ENCODE measurements at places on chromosomes 2 and 18.

DNA sequence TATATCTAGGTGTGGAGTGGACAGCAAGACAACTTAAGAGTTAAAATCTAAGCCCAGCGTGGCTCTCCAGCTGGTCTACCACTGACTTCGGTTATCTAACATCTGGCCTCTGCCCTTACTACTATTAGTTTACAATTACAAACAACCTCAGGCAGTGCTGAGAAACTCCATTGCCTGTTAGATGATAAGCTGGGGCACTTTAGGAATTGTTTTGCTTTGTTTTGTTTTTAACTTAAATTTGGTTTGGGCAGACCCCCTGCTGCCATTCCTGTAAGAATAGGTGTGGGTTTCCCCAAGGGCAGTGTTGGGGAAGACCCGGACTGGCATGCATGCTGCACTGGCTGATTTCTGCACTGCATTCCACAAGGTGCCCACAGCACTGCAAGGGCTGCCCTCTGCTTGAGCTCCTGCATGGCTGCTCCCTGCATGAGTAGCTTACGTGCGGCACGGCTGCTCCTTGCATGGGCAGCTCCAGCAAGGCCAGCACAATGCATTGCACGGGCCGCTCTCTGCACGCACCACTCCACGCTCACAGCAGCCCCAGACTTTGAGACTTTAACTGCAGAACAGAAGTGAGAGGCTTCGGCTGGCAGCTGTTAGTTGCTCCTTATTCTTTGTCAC, 74.2 kb upstream of the SERTAD2 start:
- DNase-seq, result no peak

GRCh38 chr2:46540496-46541331, 61.3 kb downstream of the TMEM247 start:
- peak; percentile 36 for DNase-seq

DNA sequence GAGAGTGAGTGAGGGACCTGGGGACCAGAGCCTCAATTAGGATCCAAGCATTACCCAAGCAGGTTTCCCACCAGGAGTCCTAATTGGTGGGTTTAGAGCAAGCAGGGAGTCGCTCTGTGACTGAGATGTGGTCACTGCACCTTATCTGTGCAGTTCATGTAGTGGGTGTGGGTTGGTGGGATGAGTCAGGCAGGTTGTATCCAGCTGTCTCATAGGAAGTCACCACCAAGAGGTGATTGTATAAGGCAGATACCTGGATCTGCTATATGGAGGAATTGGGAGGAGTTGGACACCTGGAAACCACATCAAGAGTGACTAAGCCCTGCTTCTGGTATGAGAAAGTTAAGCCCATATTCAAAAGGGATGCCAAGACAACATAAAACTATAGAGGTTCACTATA, 106.8 kb downstream of the ARHGAP28 start:
- DNase-seq, result no peak

- no peak for DNase-seq
These were observed 73.0 kb upstream of the COPS8 start for GRCh38 chr2:237012577-237013267.

GRCh38 chr2:240596080-240596460, 9.5 kb downstream of the CAPN10 start:
- no peak for DNase-seq

DNA sequence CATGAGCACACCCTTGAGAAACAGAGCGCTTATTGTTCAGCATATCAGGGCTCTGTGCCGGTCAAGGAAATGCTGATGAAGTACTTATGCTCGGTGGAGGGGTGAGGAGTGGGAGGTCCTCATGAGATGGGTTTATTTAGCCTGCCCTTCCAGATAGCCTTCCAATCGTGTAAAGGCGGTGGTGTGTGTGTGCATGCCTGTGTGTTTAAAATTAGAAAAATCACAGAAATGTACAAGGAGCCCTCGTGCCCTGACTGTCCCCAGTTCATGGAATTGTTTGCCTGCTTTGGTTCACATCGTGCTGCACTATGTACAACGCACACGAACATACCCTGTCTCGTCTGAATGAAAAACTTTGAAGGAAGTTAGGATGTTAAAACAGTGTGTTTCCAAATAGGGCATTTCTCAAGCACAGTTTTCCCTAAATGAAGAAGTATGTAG, 158.6 kb downstream of the AQP4 start:
- DNase-seq, result no peak

DNA sequence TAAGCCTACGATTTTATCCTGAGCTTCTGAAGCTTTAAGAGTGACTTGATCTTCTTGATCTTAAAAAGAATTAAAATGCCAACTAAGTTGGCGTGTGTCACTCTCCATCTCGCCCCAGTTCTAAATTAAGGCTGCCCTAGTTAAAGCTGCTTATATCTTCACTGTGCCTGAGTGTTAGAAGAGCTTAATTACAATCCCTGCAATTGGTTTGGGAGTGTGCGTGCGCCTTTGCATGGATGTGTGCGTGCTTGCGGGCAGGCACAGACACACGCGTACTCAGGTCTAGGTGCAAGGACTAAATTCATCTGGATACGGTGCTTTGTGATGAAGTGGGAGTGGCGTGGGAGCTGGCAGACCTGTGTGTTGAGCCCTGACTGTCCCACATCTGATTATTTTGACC, 201.5 kb downstream of the FAM210A start:
- no peak for DNase-seq

DNA sequence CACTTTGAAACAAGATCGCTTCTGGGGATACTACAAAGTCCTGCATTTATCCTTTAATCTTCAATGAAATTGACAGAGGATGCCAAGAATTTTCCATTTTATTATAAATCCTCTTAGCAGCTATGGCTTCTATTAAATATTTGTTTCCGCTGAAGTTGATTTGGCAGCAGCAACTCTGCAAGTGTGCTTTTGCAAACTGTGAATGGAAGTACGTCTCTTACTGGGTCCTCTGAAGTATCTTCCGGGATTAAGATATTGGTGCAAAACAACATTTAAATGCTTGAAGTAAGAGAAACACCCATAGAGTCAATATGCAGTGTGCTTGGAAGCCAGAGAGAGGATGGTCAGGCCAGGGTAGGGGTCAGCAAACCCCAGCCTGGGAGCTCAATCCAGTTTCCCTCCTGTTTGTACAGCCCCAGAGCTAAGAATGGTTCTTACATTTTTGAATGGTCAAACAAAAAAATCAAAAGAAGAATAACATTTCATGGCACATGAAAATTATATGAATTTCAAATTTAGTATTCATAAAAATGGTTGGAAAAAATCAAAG, 13.6 kb downstream of the CCDC68 start:
- no peak for DNase-seq

DNA sequence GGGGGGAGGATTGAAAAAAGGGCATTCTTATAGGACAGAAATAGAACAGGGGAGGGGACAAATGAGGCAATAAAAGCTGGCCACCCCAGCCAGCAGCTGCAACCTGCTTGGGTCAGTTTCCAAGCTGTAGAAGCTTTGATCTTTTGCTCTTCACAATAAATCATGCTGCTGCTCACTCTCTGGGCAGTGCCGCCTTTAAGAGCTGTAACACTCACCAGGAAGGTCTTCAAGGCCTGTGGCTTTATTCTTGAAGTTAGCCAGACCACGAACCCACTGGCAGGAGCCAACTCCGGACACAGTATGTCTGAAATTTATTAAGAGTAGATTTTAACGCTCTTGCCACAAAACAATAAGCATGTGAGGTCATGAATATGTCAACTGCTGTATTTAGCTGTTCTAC, 649.9 kb upstream of the RAB6C start:
- no peak for DNase-seq

DNA sequence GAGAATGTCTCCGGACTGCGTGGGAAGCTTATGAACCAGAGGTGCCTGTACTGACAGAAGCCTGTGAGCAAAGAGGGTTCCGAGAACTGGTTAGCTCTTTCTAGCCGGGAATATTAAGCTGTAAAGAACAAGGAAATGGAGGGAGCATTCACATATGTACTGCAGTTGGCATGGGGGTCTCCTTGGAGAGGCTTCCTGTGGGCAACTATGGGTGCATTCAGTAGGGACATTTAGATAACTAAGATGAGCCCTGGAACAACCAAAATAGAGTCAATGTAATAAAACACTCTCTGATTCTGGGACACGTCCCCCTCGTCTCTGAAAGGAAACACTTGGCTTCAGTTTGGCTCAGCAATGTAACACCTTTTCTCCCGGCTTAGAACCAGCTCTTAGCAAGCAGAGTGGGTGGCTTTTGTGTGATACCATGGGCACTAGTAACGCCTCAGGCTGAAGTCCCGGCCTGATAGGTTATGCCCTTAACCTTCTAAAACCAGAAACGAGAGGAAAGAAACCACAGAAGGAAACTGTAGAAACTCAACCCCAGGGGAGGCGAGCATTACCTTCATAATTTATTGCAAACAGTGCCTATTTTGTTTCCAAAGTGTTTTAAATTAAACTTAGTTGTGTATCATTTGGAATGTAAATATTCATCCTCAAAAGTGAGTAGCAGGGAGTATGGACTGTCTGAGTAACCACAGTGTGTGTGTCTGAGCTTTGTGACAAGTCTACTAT, 48.8 kb upstream of the LPIN2 start:
- DNase-seq, result no peak

DNA sequence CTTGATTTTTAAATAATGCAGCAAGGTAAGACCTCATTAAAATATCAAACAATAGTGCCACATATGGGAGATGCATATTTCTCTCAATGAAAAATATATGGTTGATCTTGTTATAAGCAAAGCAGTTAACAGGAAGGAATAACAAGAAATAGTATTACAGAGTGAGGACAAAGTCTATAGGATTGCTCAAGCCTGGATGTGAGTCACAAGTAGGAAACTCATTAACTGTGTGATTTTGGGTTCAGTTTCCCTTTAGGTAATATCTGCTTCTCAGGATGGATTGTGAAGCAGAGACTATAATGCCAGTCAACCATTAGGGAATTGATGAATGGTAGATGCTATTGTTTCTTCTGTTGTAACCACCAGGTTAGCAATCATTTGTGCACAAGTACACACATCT, 42.9 kb upstream of the SPHKAP start:
- DNase-seq, result no peak

GRCh38 chr2:109457366-109457765, 156.4 kb downstream of the SEPTIN10 start:
- DNase-seq, result no peak

DNA sequence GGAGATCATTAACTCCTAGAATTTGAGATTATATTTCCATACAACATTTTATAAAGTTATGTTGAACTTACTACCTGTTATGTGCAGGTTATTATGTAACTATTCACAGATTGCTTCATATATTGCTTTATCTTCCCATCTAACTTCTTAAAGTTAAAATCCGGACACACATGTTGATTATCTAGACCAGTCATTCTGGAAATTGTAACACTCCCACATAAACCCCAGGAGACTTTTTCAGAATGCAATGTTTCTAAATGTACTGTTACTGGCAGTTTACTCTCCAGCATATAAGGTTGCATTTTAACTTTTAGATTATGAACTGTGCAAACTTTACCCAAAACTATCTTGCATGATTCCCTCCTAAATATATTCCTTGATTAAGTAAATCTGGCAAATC, 70.5 kb upstream of the FAM117B start:
- no peak for DNase-seq

GRCh38 chr18:31275722-31276463, 42.1 kb upstream of the DSG1 start:
- DNase-seq, result no peak

DNA sequence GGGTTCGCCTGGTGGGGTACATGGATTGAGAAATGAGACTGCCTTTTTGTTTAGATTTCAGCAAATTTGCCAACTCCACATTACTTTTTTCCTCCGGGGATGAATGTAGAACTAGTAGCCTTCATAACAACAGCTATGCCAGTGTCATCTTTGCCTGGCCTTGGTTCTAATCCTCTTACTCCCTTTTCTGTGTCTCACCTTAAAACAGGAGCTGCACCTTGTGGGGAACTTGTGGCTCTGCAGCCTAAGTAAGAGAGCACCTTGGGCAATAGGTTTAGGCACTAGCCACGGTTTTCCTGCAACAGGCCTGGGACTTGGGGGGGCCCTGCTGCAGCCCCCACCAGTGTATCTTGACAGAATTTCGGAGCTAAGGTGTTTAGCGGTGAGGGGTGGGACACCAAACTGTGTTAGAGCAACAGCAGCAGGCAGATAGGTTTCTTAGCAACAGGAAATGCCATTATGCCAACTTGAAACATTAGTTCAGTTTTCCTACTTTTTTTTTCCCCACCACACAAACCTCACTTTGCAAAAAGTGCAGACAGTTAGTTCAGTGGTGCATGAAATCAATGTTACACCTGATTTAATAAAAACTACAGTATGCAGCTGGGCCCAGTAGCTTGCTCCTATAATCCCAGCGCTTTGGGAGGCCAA, 173.7 kb downstream of the PRKCE start:
- no peak for DNase-seq

All from Panc1 (cell line).